Hepatocyte (in vitro differentiated cells): ENCODE measurements at places on chromosomes 6 and 20. TPM values are rescaled to one million over a fixed set of nuclear protein-coding genes. Genes with fewer than 3 reads are reported as not detected.

The HLA-DPA1 gene
- total RNA-seq: 2.6 and 5.3 TPM in 2 replicates

The FGD2 gene
- 2.5 and 4.6 TPM in 2 replicates for total RNA-seq

The SLC18B1 gene
- total RNA-seq: 27.3 and 28.8 TPM in 2 replicates

The GUCA1A gene
- total RNA-seq: 0.43 and 0.92 TPM in 2 replicates

The C6orf118 gene
- total RNA-seq: not detected in 2 replicates

The IMPG1 gene
- total RNA-seq: 0.44 TPM in 1 of 2 replicates, not detected in the other

The NKX2-4 gene
- not detected in 2 replicates for total RNA-seq

The SALL4 gene
- total RNA-seq: 12.7 and 14.9 TPM in 2 replicates

The CDSN gene
- total RNA-seq: 0.20 TPM in 1 of 2 replicates, not detected in the other

The TDRD6 gene
- 0.08 and 0.20 TPM in 2 replicates for total RNA-seq

The TPD52L1 gene
- 182 and 197 TPM in 2 replicates for total RNA-seq

The ME1 gene
- total RNA-seq: 19.0 and 19.8 TPM in 2 replicates
